ENCODE measurements at places on chromosomes 6 and 20. TPM values are rescaled to one million over a fixed set of nuclear protein-coding genes. Genes with fewer than 3 reads are reported as not detected.

GRCh38 chr20:7171911-7172310 is 404.4 kb downstream of the BMP2 start:
- no peak for DNase-seq

DNA sequence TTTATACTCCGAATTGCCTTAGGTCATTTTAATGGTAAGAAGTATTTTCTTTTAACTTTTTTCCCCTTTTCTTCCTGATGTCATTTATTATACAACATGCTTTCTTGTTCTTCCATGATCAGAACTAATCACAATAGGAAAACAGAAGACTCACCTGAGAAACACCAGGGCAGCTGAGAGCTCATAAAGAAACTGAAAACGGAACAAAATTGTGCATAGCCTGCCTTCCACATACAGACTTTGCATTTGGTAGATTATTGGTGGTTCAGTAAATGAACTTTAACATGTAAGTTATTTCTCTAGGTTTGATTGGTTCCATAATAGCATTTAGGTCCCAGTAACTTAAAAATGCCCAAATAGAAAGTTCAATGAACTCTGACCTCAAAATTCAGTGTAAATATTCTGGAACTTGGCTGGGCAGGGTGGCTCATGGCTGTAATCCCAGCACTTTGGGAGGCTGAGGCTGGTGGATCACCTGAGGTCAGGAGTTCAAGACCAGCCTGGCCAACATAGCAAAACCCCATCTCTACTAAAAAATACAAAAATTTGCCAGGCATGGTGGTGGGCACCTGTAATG is 161.1 kb upstream of the DTNBP1 start:
- no peak for DNase-seq

DNA sequence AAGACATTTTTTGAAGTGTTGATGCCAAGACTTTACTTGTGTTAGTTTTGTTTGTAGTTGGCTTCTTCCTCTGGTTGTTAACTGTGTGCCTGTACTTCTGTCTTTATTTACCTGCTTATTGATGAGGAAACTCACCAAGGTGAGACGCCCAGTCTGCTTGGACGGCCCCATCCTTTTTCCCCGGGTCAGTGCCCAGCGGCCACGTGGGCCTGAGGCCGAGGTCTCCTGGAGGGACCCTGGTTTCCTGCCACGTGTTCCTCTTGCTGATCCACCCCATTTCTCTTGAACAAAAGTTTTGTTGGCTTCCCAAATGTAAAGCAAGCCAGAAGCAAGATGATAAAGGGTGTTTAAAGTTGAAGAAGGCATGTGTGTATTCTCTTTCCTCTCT is 24.8 kb downstream of the DUSP22 start:
- no peak for DNase-seq

DNA sequence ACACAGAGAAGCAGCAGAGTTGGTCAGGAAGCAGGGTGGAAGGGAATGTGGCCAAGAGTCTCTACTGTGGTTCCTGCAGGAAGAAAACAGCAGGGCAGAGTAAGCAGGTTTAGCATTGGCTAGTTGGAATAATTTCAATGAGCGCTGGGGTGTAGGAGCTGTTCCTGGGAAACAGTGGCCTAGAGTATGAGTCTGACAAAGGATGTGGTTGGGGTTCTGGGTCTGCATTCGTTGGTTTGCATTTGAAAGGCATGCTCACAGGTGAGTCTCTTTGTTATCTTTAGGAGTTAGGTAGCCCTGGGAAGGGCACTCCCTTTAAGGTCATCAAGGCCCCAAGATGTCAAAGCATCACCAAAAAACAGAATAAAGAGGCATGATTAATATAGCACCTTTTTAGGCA is 911.6 kb upstream of the SLC35B3 start:
- DNase-seq: no peak

- no peak for DNase-seq
Measured at GRCh38 chr6:101232961-101233360, 160.5 kb upstream of the GRIK2 start.

DNA sequence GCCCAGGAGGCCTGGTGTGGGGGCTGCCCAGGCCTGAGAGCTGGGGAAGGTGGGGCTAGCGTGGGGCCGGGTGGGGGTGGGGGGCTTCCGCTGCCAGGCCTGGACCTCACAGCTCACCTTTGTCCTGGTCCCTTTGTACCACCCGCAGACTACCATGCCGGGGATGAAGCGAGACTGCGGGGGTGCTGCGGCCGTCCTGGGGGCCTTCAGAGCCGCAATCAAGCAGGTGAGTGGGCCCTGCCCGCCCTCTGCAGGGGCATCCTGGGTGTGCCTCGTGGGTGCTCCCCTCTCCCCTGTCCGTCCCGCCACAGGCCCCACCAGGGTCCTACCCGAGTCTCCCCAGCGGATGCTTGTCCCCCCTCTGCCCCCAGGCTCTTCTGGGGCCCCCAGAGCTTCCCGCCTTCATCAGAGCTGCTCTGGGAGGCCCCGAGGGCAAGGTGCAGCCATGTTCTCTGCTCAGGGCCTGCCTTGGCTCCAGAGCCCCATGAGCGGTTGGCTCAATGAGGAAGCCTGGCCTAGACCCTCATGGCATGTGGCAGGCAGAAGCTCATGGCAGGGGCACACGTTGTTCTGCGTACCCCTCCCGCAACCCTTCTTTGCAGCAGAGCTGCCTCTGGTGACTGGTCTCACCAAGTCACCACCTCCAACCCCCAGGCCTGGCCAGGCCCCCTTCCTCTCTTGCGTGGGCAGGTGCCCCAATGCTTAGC is 14.5 kb downstream of the NPEPL1 start:
- DNase-seq: no peak

GRCh38 chr20:20017001-20017843 is at the start of gene NAA20:
NAA20 (plus strand) TSS chr20:20017362; CDS start chr20:20017397, 35 bp downstream.
- DNase-seq: peak; percentile 95

DNA sequence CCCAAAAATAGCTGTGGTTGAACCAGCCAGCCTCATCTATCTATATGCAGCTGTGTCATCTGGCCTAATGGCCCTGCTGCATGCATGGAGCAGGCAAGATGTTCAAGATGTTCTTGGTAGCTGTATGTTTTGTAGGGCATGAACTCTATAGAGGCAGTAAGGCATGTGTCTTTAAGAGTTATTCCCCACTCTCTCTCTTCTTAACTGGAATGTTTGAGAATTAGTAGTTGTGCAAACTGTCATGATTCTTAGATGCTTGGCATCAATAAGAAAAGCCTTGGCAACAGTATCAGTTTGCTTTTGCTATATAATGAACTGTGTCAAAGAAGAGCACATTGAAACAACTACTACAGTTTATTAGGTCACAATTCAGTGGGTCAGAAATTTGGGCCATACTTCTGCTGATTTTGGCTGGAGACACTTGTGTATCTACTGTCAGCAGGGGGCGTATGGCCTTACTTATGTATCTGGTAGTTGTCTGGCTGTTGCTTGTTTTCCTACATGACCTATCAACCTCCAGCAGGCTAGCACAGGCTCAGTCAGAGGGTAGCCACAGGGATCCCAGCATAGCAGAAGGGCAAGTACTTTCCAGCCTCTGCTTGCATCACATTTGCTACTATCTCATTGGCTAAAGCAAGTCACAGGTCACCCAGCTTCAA is 56.1 kb upstream of the LAMP5 start:
- DNase-seq: no peak

- DNase-seq: no peak
Measured at GRCh38 chr6:26268659-26269402, 96.2 kb upstream of the BTN3A2 start.

- DNase-seq: no peak
Measured at GRCh38 chr6:31122791-31123706, 2.8 kb upstream of the CDSN start.

DNA sequence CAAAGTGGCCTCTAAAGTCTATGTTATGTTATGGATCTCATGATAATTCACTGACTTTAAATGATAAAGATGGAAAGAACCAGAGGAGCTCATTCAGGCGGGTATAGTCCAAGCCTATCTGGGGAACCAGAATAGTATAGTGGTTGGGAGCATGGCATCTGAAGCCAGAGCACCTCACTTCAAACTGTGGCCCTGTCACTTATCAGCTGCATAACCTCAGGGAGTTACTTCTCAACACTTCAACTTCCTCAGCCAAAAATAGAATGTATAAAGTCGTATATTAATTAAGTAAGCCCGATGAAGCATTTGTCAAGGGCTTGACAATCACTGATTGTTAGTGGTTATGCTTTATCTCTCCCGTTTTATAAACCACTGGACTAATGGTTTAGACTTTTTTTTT is 112.7 kb downstream of the RTN4IP1 start:
- no peak for DNase-seq

The CLDN20 gene
- total RNA-seq: not detected

The CCN5 gene
- not detected for total RNA-seq

The EYA2 gene
- total RNA-seq: not detected

The HUS1B gene
- total RNA-seq: 7.8 TPM

Data from natural killer cell treated with Interleukin-12 subunit alpha and Interleukin-12 subunit beta and Interleukin-15 and Interleukin-18, amount 100 ng/mL, for 72 hours (primary cell).